CD4-positive, alpha-beta T cell (primary cell): ENCODE measurements at places on chromosomes 3 and 15. TPM values are rescaled to one million over a fixed set of nuclear protein-coding genes. Genes with fewer than 3 reads are reported as not detected.

BNC1 gene
- total RNA-seq, result not detected

GOLGA8O gene
- 1.2 TPM for total RNA-seq

AKAP13 gene
- 282 TPM for total RNA-seq

CHL1 gene
- not detected for total RNA-seq

DPPA2 gene
- total RNA-seq, result not detected

MED12L gene
- total RNA-seq, result 0.49 TPM

PLOD2 gene
- not detected for total RNA-seq

HIGD2B gene
- total RNA-seq, result 0.28 TPM

ROBO2 gene
- not detected for total RNA-seq

SNTN gene
- total RNA-seq, result not detected

BUB1B gene
- total RNA-seq, result 2.4 TPM

ZSCAN2 gene
- 5.0 TPM for total RNA-seq

DNA sequence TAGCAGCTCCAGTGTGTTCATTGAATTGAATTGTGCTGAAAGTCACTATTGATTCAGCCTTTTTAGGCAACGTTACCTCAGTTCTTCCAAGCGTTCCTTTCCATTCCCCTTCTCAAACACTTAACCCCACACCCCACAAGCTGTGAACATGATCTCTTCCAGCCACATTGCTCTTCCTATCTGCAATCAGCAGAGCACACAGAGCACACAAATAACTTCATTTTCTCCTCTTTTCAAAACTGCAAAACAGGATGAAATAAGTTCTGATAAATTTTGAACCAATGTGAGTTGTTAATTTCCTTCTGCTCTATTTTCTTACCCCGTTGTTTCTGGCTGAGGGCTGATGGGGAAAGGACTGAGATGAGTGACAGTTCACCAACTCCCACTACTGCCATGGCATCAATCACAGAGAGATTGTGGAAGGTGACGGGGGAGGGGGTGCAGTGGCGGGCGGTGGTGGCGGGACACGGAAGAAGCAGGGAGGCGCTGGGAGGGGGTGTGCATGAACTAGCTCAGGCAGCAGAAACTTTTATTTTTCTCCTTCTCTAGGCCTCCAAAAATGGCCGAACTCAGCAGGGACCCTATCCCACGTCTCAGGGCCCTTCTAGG is 147.2 kb downstream of the SSR3 start:
- H3K4me1 ChIP-seq, result no peaks in the 10 kb centered on the region
- no peak overlapping the region for H3K4me3 ChIP-seq
- no peaks in the 10 kb centered on the region for H3K27me3 ChIP-seq
- no peak for DNase-seq
- no peak overlapping the region for H3K27ac ChIP-seq

GRCh38 chr3:130293247-130293646 is 52.2 kb upstream of the COL6A5 start:
- DNase-seq, result no peak
- H3K27ac ChIP-seq, result no peak overlapping the region
- no peaks in the 10 kb centered on the region for H3K36me3 ChIP-seq
- H3K4me3 ChIP-seq, result no peak overlapping the region

GRCh38 chr3:99410789-99411311 is 227.5 kb upstream of the COL8A1 start:
- H3K36me3 ChIP-seq, result no peaks in the 10 kb centered on the region
- H3K4me3 ChIP-seq, result no peak overlapping the region
- H3K27ac ChIP-seq, result no peak overlapping the region
- no peaks in the 10 kb centered on the region for H3K4me1 ChIP-seq

- no peak for DNase-seq
- no peaks in the 10 kb centered on the region for H3K27me3 ChIP-seq
- no peaks in the 10 kb centered on the region for H3K4me1 ChIP-seq
- no peak overlapping the region for H3K4me3 ChIP-seq
These were observed 27.0 kb upstream of the CD200R1L start for GRCh38 chr3:112873632-112874031.

DNA sequence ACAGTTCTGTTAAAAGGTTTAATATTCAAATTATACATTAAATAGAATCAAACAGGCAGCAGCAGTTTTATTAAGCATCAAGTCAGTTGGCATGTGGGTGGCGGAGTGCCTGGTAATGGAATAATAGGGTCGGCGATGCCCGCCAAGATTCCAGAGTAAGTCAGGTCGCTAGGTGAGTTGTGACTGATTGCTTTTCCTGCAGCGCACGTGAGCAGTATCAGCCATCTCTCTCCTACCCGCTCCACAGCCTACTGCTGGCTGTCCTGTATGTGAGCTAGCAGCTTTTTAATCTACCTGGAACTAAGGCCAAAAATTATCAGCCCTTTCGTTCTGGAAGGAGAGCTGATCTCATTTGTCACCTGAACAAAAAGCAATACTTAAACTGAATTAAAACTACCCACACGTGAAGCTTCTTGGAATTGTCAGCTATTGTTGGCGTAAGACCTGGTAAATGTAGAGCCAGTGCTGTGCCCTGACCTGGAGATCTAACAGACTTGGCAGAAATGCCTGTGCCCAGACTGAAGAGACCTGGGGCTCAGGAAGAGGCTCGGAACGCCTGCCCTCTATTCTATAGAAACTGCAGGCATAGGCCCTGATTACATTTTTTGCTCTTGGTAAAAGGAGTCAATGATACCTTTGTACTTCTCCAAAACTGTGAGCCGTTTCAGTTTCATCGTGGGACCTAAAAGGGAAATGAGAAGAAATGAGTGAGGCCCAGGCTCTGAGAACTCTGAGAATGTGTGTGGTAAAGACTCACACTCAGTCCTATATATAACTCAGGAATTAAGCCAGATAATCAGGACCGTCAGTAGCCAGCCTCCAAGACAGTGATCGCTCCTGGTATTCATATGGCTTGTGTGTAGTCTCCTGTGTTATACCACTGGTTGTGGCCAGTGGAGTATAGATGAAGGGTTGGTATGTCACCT is 21.9 kb downstream of the IDH3A start:
- no peak for DNase-seq
- H3K36me3 ChIP-seq, result peaks cover 48% of the 10 kb centered on the region
- H3K27ac ChIP-seq, result no peak overlapping the region

DNA sequence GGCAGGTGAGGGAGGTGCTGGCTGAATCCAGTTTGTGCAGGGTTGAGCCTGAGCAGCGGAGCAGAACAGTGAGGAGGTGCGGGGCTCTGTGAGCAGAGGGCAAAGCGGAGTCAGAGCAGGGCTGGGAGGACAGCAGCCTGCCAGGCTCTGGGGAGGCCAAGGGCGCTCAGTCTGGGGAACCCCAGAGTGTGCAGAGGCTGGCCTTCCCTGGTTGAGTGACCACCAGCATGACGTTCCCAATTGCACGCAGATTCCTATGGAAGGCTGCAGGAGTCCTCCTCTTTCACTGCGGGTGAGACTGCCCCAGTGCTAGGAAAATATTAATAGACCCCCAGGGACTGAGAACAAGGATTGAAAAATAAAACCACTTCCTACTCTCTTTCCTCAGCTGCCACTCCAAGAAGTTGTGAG is 13.2 kb downstream of the MRAS start:
- no peaks in the 10 kb centered on the region for H3K4me1 ChIP-seq
- no peaks in the 10 kb centered on the region for H3K27me3 ChIP-seq
- H3K4me3 ChIP-seq, result no peak overlapping the region
- H3K27ac ChIP-seq, result no peak overlapping the region

GRCh38 chr3:67090474-67090873 is 92.4 kb downstream of the KBTBD8 start:
- DNase-seq, result no peak
- no peak overlapping the region for H3K27ac ChIP-seq
- no peak overlapping the region for H3K4me3 ChIP-seq
- H3K27me3 ChIP-seq, result no peaks in the 10 kb centered on the region
- no peaks in the 10 kb centered on the region for H3K36me3 ChIP-seq

GRCh38 chr3:63193647-63194046 is 84.5 kb upstream of the SYNPR start:
- H3K4me1 ChIP-seq, result no peaks in the 10 kb centered on the region
- DNase-seq, result no peak
- H3K27me3 ChIP-seq, result no peaks in the 10 kb centered on the region
- no peak overlapping the region for H3K4me3 ChIP-seq
- H3K27ac ChIP-seq, result no peak overlapping the region
- no peaks in the 10 kb centered on the region for H3K36me3 ChIP-seq

DNA sequence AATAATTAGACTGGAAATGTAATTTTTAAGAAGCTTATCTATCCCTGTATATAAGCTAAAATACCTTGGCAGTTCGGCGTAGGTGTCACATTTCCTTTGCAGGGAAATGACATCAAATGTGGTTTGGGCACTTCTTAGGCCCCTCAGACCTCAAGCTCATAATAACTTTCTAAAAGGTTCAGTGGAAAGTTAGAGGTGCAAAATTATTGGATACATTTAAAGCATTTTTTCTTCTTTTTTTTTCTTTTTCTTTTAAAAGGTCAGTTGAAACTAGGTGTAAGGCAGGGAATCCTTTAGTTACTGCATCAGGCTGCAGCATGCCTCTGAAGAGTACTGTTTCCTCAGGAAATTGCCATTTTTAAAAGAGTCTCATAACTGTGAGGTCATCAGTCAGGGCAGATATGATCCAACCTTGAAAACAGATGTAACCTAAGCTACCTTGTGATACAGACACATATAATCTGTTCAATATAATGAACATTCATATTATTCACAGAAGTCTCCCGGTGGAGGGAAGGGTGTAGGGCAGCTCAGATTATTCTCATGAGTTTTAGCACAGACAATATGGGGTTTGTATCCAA is 4.8 kb downstream of the SACM1L start:
- H3K36me3 ChIP-seq, result peaks cover 29% of the 10 kb centered on the region
- peak overlapping the region; percentile 0 for H3K4me3 ChIP-seq
- H3K27me3 ChIP-seq, result no peaks in the 10 kb centered on the region

DNA sequence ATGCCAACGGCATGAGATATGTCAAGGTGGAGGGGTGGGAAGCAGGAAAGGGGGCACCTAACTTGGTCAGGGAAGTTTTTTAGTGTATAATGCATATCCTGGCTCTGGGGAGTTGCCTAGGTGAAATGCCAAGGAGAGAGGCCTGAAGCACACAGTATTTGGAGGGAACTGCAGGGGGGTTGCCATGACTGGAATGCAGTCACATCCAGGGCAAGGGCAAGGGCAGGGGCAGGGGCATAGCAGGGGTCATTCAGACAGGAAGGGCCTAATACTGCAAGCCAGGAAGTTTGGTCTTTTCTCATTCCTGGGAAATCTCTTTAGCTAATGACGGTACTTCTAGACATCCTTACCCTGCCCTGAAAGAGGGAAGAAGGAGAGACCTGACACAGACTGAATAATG is 60.5 kb downstream of the MYRIP start:
- no peaks in the 10 kb centered on the region for H3K27me3 ChIP-seq
- no peak for DNase-seq
- no peak overlapping the region for H3K4me3 ChIP-seq
- no peaks in the 10 kb centered on the region for H3K36me3 ChIP-seq
- H3K27ac ChIP-seq, result no peak overlapping the region
- H3K4me1 ChIP-seq, result no peaks in the 10 kb centered on the region

GRCh38 chr15:60363903-60364611 is 33.7 kb downstream of the ANXA2 start:
- DNase-seq, result no peak
- H3K4me3 ChIP-seq, result no peak overlapping the region
- H3K27me3 ChIP-seq, result no peaks in the 10 kb centered on the region
- H3K36me3 ChIP-seq, result peaks cover 22% of the 10 kb centered on the region

GRCh38 chr3:150292891-150293290 is 115.2 kb upstream of the TSC22D2 start:
- no peaks in the 10 kb centered on the region for H3K36me3 ChIP-seq
- no peak overlapping the region for H3K4me3 ChIP-seq
- peaks cover 15% of the 10 kb centered on the region for H3K27me3 ChIP-seq
- no peak for DNase-seq

DNA sequence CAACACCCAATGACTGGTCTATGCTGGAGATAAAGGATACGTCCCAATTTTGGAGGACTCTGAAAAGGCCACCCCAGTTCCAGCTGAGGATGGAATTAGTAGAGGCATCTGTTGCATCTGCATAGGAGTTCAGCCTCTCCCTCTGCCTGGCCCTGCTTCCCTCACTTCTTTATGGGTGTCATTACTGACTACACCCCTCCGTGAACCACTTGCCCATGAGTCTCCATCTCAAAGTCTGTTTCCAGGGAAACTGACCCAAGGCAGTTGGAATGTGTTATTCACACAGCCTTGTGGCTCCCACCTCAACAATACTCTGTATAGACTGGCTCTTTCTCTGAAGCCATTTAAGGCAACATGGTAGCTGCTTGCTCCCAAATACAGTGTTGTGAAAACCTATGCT is 21.4 kb upstream of the PCOLCE2 start:
- no peak overlapping the region for H3K27ac ChIP-seq
- H3K27me3 ChIP-seq, result peaks cover 9% of the 10 kb centered on the region
- no peak overlapping the region for H3K4me3 ChIP-seq

DNA sequence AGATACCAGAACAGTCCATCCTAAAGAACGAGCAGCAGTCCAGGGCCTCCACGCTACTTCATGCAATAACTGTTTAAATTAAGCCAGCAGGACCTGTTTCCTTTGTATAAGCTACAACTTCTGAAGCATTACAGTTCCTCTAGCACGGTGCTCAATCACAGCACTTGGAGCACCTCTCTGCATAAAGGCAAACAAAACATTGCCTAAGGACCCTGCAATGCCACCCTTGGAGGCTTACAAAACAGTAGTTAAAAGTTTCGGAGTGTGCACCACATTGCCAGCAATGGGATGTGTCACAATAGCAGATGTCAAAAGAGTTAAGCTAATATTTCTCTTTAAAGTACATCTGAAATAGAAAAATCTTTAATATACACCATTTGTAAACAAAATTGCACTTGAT is 2.6 kb upstream of the VPS39 start:
- H3K4me3 ChIP-seq, result no peak overlapping the region
- peaks cover 23% of the 10 kb centered on the region for H3K4me1 ChIP-seq
- no peaks in the 10 kb centered on the region for H3K27me3 ChIP-seq
- H3K27ac ChIP-seq, result no peak overlapping the region
- no peak for DNase-seq
- H3K36me3 ChIP-seq, result peaks cover 42% of the 10 kb centered on the region
